ENCODE measurements at places on chromosomes 7 and 10.

GRCh38 chr10:114265392-114266053 is 26.5 kb downstream of the VWA2 start:
- DNase-seq, result no peak

GRCh38 chr10:50635286-50635685 is 11.5 kb upstream of the SGMS1 start:
- no peak for DNase-seq

DNA sequence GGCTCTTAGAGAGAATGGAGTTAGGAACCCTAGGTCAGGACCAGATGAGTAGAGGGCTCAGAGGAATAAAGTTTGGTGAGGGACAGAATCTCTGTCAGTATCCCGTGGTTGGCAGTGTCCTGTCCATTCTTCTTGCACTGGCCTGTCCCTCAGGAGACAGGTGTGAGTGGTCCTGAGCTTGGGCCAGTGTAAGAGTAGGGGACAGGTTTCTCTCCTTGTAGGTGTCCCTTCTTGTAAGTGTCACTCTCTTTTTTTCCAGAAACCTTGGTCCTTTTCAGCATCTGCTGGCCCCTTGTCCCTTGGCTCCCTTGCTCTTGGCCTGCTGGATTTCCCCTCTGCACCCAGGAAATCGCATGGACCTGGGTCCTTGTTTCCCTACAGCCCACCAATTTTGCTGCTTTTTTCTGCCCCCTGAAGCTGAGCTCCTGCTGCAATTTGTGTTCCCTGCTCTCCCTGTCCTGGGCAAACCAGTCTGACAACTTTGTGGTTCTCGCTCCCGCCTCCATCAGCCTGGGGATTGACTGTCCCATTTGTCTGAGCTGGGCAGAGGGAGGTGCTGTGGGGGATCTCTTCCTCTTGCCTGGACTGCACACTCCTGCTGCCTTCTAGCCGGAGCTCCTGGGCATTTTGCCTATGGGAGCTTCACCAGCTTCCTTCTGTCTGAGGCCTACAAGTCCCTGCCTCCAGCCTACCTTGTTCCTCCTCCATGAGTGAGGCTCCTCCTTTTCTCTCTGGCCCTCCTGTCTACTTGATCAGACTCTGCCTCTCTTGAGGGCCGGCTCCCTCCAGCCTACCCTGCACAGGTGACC is 6.5 kb downstream of the TSPAN14 start:
- DNase-seq, result no peak

GRCh38 chr10:1398626-1399410 is 338.5 kb downstream of the ADARB2 start:
- no peak for DNase-seq

- DNase-seq, result no peak
These were observed 93.2 kb upstream of the STEAP1 start for GRCh38 chr7:90061077-90061476.

GRCh38 chr10:86295791-86296190 is 70.8 kb downstream of the GRID1 start:
- no peak for DNase-seq

- no peak for DNase-seq
These were observed 21.5 kb downstream of the CHST3 start for GRCh38 chr10:71985542-71986250.

DNA sequence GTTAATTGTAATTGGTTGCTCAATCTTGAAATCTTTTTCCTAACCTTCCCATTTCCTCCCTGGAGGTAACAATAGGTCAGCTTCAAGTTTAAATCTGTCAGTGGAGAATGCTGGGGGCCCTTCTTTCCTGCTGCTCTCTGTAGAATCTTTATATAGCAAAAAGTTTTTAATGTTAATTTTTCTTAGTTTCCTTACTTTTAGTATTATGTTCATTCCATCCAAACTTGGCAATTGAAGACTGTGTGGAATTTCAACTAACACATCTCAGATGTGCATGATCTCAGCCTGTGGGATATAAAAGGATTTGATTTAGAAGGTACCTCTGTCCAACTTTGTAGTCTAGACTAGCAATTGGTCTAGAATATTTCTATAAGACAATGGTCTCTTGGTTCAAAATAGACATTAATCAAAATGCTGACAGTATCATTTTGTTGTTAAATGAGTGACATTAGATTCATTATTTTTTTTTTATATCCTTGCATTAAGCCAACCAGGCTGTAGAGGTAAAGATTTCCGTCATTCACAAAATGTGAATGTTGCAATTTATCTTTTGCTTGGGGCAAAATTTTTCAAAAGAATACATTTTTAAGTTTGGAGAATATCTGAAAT is 100.4 kb upstream of the SEMA3A start:
- no peak for DNase-seq

GRCh38 chr10:104002911-104003310 is 36.0 kb downstream of the SLK start:
- DNase-seq, result no peak

DNA sequence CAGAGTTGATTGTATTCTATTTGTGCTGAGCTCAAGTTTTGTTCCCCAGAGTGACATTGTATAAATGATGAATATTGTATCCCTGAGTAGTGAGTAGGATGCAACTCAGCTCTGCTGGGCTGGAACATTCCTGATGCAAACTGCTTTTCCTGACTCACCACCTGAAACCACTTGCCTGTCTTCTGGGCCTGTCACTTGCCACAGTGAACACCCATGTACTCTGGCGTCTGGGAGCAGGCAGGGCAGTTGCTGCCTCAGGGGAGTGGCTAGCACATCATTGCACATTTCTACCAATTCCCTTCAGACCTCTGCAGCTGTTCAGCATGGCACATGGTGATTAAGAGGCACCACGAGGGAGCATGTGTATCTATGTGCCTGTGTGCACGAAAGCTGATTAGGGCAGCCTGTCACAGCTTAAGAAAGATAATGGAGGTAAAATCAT is 157.3 kb downstream of the SND1 start:
- DNase-seq, result no peak

- DNase-seq, result no peak
These were observed 282.3 kb downstream of the KLF6 start for GRCh38 chr10:3502673-3503072.

DNA sequence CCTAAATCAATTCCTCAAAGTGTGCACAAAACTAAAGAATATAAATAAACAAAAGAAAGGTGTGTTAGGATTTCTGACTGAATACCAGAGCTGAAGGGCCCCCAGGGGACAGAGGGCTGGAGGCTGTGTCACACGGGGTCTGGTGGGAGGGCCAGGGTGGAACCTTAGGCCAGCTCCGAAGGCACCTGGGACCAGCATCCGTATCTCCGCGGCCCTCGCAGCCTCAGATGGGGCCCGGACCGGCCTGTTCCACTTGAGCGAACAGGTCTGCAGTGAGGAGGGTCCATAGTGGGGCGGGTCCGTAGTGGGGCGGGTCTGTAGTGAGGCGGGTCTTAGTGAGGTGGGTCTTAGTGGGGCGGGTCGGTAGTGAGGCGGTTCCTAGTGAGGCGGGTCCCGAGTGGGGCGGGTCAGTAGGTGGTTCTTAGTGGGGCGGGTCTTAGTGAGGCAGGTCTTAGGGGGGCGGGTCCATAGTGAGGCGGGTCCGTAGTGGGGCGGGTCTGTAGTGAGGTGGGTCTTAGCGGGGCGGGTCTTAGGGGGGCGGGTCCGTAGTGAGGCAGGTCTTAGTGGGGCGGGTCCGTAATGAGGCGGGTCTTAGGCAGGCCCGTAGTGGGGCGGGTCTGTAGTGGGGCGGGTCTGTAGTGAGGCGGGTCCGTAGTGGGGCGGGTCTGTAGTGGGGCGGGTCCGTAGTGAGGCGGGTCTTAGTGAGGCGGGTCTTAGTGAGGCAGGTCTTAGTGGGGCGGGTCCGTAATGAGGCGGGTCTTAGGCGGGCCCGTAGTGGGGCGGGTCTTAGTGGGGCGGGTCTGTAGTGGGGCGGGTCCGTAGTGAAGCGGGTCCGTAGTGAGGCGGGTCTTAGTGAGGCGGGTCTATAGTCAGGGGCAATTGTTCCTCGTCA is 15.1 kb downstream of the GPR146 start:
- DNase-seq, result no peak

DNA sequence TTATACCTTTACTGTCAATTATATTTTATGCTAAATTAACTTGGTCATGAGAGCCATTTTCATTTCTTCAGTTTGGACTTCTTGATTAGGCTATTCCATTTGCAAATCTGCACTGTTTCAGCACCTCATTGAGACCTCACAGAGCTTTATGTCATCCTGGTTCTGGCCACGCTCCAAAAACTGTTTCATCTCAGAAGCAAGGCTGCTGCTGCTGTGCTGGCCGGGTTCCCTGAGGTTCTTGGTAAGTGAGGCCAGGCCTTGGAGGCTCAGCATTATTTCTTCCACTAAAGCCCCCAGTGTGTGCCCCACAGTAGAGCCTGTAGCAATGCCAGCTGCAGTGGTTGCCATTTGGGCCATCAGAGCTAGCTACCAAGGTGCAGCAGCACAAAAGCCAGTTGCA is 7.8 kb upstream of the ZNF485 start:
- no peak for DNase-seq

DNA sequence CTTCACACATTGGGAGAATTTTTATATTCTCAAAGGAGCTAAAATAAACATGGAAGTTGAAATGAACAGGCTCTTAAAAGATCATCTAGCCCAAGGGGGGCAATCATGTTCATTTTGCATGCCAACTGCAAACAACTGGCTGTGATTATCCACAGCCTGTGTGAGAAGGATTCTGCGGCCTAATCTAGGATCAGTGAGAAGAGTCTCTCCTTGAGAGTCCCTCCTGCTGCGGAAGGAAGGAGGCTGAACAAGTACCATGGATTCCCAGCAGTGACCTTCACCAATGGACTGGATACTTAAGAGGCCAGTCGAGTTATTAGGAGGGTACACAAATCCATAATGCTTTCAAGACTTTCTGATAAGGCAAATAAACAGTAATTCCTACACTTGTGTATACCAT is 76.7 kb downstream of the IGF2BP3 start:
- no peak for DNase-seq

GRCh38 chr10:120402147-120402766 is 54.8 kb upstream of the PLPP4 start:
- no peak for DNase-seq

DNA sequence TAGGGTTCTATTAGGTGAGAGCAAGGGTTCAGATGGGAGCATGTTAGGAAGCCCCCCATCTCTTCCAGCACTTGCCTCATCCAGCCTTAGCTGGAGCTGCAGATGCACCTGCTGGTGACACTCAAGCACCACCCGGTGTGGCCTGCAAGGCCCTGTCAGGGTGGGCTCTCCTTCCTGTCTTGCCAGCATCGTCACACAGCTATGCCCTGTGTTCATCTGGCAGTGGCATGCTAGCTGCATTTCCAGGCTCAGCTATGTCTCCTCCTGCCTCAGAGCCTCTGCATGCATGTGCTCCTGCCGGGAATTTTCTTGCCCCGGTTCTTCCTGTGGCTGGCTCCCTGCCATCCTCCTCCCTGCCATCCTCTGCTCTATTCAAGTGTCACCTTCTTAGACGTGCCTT is 129.7 kb upstream of the KLF6 start:
- no peak for DNase-seq

DNA sequence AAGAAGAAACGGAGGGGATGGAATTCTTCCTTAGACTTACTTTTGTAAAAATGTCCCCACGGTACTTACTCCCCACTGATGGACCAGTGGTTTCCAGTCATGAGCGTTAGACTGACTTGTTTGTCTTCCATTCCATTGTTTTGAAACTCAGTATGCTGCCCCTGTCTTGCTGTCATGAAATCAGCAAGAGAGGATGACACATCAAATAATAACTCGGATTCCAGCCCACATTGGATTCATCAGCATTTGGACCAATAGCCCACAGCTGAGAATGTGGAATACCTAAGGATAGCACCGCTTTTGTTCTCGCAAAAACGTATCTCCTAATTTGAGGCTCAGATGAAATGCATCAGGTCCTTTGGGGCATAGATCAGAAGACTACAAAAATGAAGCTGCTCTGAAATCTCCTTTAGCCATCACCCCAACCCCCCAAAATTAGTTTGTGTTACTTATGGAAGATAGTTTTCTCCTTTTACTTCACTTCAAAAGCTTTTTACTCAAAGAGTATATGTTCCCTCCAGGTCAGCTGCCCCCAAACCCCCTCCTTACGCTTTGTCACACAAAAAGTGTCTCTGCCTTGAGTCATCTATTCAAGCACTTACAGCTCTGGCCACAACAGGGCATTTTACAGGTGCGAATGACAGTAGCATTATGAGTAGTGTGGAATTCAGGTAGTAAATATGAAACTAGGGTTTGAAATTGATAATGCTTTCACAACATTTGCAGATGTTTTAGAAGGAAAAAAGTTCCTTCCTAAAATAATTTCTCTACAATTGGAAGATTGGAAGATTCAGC is 158.7 kb upstream of the LANCL2 start:
- DNase-seq, result no peak
